ENCODE measurements at places on chromosomes 5 and 9.

DNA sequence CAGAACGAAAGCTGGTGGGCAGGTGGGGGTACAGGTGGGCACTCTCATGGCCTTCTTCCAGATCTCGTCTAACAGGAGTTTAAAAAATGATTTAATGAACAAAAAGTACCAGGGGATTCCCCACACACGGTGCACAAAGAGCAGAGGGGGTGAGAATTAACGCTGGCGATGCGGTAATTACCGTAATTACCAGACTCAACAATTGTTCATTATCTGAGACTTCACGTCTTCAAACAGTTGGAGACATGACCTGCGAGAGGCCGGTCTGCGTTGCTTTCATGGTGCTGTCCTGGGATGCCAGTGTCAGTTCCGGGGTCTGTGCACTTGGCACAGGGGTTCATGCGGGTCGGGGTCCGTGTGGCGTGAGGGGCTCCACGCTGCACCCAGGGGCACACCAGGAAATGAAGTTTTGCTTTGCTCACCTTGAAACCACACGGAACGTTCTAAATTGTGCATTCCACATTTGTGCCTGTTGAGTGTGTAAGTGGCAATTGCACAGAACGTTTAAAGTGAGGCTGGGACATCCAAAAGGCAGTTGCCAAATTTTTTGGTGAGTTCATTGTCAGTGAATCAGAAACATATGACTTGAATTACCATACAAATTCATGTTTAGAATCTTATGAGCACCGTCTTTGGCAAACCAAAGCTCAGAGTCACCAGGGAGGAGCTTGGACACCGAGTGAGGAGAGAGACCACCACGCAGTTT is 256.4 kb upstream of the IRX1 start:
- DNase-seq = no peak

DNA sequence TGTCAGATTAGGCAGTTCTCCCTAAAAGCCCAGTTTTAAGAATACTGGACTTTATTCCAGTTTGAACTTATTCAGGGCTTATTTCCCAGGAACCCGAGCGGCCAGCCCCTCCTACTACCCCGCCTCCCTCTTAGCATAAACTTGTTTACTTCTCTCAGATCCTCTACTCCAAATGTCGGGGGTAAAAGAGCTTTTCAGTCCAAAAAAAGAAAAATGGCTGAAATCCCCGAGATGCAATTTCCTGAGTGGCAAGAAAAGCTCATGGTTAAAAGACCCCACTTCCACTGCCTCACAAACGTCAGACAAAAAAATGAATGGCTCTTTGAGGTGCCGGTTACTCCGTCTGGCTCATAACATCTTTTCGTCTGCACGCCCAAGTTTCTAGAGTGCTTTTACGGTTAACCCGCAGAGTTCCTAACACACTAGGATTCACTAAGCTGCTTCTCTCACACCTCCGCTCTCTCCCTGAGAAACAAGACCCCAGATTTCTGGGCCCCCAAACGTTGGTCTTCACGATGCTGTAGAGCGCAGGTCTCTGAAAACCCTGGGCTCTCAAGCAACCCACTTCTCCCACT is 402 bp downstream of the BRD8 start:
- peak; percentile 32 for DNase-seq

DNA sequence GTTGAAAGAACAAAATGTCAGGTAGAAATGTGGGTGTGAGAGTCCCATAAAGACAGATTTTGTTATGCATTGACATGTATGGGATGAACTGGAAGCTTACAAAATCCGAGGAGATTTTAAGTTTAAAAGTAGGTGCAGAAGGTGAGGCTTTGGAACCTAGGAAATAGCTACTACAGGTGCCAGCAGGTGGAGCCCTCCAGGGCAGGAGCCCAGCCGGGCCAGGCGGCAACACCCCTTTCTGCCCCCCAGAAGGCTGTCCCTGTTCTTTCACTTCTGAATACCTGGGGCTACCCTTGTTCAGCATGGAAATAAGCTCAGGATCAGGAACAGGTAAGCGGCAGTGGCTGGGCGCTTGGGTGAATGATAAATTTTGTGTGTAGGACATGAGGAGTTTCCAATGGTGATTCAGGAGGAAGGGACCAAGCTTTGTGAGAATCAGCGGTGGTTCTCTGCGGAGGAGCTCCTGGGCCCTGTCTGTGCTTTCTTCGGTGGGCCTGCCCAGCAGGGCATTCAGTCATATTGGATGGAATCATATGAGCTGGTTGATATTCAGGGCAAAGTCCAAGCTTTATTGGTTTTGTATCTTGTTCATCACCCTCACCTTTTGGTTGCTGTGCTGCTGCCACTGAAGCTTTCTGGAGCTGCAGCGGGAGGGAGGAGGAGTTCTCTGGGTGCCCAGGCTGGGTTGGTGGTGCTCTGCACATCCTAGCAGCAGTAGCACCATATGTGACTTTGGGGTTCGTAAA is 12.3 kb downstream of the PCBD2 start:
- no peak for DNase-seq

DNA sequence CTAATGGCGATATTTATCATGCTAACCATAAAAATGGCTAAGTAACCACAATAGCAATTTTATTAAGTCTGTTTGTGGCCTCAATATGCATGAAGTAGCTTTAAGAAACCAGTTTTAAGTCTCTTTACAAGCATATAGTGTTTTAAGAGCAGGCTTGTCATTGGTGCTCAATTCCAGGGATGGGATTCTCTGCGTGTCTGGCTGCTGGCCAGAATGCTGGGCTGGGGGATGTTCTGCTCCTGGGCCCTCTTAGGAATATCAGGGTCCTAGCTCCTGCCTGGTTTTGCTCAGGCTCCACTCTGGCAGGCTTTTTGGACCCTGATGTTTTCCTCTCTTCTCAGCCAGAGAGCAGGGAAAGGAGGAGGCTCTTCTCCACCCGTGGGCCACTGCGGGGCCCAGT is 127.2 kb downstream of the PDE8B start:
- DNase-seq = no peak

- no peak for DNase-seq
Measured at GRCh38 chr5:122985006-122985700, 51.4 kb downstream of the PPIC start.

DNA sequence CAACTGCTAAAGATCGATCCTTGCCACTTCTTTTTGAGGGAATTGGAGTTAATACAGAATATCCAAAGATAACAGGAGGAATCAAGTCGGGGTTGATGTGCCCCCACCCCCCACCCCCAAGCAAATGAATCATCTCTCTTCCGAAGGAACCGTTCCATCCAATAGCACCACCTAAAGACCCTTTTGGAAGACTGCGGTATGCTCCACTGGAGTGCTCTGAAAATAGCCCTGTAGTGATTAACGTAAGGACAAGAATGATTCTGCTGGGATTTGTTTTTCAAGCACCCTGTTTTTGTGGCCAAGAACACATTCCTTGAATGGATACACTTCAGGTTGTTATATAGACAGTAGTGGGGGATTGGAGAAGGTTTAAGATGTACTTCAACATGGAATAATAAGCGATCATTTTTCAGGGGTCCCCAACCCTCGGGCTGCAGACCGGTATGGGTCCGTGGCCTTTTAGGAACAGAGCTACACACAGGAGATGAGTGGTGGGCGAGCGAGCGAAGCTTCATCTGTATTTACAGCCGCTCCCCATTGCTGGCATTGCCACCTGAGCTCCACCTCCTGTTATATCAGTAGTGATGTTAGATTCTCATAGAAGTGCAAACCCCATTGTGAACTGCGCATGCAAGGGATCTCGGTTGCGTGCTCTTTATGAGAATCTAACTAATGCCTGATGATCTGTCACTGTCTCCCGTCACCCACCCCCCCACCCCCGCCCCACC is 44.5 kb upstream of the TMEM252 start:
- DNase-seq = no peak

- DNase-seq = no peak
Measured at GRCh38 chr5:150078802-150079689, 7.3 kb downstream of the CSF1R start.

DNA sequence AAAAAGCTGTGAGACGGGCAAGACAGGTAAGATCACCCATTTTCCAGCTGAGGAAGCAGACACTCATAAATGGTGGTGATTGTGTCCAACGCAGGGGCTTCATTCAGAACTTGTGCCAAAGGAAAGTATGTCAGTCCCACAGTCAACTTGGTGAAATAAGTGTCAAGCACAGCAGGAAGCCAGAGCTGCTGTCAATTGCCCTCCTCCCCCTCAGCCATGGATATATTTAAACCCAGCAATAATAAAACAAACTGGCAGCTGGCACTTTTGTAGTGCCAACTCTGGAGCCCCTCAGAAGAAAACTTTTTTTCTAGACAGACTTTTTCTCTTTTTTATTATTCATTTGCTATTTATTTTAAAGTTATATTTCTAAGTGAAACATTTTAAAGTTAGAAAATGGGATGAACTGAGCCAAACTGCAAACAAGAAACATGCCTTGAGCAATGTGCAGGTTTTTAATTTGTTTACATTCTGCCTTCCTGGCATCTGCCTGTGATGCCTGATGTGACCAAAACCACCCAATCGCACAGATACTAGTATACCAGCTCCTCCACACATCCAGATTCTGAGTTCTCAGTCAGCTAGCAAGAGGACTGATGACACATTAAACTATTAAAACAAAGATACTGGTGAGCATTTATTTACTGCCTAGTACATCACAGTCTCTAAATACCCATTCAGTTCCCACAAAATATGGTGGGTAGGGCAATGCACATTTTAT is 17.0 kb downstream of the DMAC1 start:
- no peak for DNase-seq

- no peak for DNase-seq
Measured at GRCh38 chr5:85500869-85501268, 1116.2 kb upstream of the EDIL3 start.

GRCh38 chr5:115733607-115734006 is 82.9 kb downstream of the CDO1 start:
- DNase-seq = no peak

DNA sequence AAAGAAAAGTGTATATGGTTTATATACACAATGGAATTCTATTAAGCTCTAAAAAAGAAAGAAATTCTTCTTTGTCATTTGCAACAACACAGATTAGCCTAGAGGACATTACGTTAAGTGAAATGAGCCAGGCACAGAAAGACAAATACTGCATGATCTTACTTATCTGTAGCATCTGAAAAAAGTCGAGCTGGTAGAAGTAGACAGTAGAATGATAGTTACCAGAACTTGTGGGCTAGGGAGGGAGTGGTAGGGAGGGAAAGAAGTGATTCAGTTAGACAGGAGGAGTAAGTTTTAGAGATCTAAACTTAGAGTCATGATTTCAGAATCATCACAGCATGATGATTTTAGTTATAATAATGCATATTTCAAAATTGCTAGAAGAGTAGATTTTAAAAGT is 184.6 kb downstream of the TLE4 start:
- DNase-seq = no peak

DNA sequence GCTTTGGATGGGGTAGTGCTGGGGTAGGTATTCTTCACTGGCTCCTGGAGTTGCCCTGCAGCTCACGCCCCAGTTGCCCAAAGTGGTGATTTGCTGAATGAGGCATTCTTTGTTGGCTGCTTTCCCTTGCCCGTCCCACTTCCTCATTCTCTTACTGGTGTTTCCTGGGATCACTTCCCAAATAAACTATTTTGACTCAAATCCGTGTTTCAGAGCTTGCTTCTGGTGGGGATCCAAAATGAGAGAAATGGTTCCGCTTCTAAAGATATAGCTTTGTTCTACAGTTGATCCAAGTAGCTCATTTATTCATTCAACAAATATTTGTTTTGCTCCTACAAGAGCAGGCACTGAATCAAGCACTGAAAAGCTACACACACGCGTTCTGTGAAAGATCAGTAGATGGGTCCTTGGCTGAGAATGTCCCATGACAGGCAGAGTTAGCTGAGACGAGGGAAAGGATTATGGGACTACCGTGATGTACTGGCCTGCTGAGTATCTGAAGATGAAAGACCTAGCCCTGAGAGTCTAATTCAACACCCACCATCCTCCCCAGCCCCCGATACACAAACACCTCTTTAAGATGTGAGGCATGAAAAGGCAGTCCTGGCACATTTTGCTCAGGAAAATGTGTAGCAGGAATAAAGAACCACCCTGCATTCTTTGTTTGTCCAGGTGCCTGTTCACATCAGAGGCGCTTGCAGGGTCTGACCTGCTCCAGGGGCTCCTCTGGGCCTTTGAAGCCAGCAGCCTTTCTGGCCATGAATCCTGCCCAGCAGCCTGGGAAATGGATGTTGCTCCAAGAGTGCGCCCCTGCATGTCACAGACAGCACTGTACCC is 143.1 kb upstream of the RANBP3L start:
- no peak for DNase-seq

DNA sequence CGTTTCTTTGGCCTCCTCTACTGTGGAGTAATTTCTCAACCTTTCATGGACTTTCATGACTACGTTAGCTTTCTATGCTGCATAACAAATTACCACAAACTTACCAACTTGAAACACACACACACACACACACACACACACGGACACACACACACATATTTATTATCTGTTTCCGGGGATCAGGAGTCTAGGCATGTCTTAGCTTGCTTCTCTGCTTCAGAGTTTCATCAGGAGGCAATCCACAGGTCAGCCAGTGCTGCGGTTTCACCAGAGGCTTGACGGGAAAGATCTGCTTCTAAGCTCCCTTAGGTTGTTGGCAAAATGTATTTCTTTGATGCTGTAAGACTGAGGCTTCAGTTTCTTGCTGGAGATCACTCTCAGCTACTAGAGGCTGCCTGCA is 59.0 kb upstream of the C9orf72 start:
- no peak for DNase-seq

- DNase-seq = no peak
Measured at GRCh38 chr5:60365001-60365400, 335.0 kb downstream of the DEPDC1B start.

DNA sequence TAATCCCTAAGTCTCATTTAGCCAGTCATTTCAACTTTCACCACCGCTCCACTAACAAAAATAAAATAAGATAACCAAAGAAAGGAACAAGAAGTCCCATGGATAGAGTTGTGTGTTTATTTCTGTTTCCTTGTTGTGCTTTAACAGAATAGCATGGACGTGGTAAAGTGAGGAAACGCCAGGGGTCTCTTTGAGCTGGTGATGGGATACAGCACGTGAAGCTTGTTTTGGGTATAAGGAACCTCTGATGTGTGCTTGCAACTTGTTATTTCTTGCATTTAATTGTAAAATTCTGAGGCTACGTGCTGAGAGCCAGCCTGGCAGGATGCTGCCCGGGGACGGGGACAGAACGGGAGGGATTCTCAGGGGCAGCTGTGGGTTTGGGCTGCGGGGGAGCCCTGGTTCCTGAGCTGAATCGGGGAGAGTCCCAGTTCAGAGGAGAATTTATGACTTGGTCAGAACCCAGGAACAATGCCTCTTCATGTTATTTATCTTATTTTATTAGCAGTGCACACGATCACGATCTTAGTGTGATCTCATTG is 63.4 kb downstream of the ANKRD33B start:
- DNase-seq = no peak

- DNase-seq = no peak
Measured at GRCh38 chr5:88159591-88159990, 109.1 kb downstream of the TMEM161B start.

DNA sequence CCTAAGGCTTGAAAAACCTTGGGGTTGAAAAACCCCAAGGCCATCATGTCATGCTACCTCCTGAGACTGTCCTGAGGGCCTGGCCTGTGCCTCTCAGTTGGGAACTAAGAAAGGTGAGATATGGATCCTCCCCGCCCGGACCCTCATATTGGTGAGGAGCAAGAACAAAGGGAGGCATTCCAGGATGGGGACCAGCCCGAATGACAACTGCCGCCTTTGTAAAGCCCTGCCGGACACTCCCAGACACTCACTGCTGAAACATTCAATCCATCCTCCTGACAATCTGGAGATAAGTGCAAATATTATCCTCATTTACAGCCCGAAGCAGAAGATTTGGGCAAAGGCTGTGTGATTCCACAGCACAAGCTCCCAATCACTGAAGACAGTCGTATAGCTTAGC is 298.3 kb downstream of the NSG2 start:
- no peak for DNase-seq

GRCh38 chr9:96490534-96491078 is 40.6 kb downstream of the HABP4 start:
- no peak for DNase-seq

- no peak for DNase-seq
Measured at GRCh38 chr9:17422994-17423680, 155.7 kb upstream of the SH3GL2 start.
